CD4-positive, alpha-beta T cell treated with Interleukin-2 at 100 ng/mL for 4 hours (primary cell): ENCODE measurements at places on chromosomes 3 and 15.

DNA sequence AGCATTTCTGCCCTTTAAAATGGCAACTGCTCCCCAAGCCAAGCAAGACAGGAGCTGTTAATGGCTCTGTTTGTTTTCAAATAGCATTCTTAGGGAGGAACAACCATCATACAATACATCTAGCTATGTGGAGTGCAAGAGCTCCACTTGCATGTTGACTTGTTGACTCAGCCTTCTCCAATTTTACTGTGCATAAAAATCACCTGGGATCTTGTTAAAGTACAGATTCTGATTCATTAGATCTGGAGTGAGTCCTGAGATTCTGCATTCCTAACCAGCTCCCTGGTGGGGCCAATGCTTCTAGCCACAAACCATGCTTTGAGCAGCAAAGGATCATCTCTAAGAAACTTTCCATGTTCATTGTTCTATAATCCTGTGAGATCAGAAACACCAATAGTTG is 171.4 kb downstream of the THRB start:
- no peak for DNase-seq

GRCh38 chr15:58203537-58203936 is 65.4 kb downstream of the AQP9 start:
- DNase-seq: no peak

GRCh38 chr15:49984436-49984835 is 134.6 kb downstream of the ATP8B4 start:
- DNase-seq: no peak

DNA sequence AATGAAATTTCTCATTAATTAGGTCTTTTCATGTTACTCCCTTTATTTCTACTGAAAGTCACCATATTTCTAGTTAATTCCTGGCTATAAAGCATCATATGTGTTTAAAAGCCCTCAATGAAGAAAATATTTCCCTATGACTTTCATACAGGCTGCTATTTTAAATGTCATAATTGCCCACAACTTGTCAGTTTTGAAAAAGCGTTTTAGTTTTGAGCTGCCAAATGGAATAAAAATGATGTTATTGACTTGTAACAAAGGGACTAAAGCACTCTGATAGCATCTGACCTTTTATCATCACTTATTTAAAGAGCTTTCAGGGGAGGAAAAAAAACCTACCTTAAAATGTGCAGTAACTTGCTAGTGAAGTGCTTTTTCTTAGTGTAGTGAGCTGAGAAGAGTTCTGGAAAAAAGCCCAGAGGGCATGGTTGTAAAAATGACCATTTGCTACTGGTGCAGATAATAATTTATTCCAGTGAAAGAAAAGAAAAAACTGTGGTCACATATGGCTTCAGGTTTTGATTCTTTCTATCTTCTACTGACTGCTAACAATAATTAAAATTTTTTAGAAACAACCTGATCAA is 877.2 kb downstream of the CADM2 start:
- no peak for DNase-seq

GRCh38 chr3:136957751-136958288 is at the start of gene IL20RB:
Gene IL20RB, plus strand, starts transcription at chr3:136957983. Its CDS starts 131 bp downstream, at chr3:136958114.
- no peak for DNase-seq

GRCh38 chr15:87863152-87863551 is 393.4 kb downstream of the NTRK3 start:
- DNase-seq: no peak

- DNase-seq: no peak
Observed at GRCh38 chr3:61111825-61112224, 139.4 kb downstream of the FHIT start.

GRCh38 chr3:110413266-110413665 is 658.4 kb upstream of the NECTIN3 start:
- DNase-seq: no peak

- no peak for DNase-seq
Observed at GRCh38 chr15:63945838-63946298, 100.4 kb downstream of the DAPK2 start.

DNA sequence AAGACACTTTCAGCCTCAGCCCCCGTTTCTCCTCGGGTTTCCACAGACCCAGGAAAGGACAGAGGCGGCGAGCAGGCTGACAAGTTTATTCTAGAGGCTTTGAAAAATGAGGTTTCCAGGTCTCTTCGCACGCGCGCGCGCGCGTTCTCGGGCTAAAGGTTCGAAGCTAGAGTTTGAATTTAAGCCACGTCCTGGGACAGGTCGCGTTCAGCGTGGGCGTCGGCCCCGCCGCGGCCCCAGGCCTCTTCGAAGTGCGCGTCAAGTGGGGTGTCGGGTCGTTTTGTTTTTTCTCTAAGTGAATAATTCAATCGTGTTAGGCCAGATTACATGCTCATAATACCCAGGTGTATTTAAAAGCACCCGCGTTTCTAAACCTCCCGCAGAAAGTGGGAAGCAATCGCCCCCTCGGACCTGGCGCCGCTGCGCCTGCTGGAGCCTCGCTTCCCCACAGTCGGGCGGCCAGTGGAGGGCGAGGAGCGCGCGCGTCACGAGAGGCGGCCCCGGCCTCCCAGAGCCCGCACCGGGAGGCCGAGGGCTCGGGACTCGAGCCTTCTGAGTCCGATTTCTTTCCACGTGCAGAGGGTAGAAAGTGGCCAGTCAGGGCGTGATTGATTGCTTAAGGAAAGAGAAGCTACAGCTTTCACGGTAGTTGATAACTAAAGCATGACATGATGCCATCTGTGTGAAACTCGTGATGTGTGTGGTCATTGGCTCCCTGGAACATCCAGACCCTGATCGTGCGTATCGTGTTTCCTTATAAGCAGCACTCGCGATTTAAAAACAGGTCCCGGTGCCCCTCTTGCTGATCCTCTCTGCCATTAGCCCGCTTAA is 15.8 kb upstream of the SOX2 start:
- no peak for DNase-seq

GRCh38 chr3:169060037-169060436 is 603.5 kb downstream of the MECOM start:
- no peak for DNase-seq

DNA sequence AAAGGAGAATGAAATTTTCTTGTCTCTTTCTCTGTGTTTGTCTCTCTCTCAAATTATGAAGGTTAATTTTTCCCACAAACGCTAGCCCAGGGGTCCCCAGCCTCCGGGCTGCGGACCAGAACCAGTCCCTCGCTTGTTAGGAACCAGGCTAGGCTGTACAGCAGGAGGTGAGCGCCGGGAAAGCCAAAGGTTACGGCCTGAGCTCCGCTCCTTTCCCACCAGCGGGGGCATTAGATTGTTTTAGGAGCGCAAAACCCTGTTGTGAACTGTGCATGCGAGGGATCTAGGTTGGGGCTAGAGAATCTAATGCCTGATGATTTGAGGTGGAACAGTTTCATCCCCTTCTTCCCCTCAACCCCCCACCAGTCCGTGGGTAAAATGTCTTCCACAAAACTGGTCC is 74.7 kb upstream of the ZNF385D start:
- no peak for DNase-seq

DNA sequence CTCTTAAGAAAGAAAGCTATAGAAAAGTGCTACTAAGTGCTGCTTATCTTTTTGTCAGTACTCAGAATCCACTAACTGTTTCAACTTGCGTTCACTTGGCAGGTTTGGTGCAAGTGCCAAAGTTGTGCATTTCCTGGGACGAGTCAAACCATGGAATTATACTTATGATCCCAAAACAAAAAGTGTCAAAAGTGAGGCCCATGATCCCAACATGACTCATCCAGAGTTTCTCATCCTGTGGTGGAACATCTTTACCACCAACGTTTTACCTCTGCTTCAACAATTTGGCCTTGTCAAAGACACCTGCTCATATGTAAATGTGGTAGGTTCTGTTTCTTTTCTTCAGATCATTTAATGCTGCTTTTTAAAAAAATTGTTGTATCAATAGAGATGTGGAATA is 32.6 kb downstream of the GYG1 start:
- DNase-seq: no peak

DNA sequence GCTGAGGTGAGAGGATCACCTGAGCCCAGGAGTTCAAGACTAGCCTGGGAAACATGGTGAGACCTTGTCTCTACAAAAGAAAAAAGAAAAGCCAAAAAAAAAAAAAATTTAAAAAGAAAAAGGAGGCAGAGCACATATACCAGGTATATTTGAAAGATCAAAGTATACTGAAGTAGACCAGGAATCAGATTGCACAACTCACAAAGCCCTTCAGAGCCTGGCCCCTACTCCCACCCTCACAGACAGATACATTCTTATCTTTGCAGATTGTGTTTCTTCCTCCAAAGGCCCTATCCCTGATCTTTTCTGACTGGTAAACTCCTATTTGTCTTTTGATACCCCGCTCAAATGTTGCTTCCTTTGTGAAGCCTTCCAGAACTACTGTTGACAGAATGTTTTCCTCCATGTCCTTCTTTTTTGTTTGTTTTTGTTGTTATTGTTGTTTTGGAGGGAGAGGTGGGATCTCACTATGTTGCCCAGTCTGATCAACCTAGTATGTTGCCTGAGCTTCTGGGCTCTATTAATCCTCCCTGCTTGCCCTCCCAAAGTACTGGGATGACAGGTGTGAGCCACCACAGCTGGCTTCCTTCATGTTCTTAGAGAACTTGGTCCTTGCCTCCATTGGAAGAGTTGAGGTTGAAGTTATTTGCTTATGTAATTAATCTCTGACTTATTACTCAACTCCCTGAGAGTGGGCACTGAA is 9.8 kb upstream of the ITGB5 start:
- no peak for DNase-seq

DNA sequence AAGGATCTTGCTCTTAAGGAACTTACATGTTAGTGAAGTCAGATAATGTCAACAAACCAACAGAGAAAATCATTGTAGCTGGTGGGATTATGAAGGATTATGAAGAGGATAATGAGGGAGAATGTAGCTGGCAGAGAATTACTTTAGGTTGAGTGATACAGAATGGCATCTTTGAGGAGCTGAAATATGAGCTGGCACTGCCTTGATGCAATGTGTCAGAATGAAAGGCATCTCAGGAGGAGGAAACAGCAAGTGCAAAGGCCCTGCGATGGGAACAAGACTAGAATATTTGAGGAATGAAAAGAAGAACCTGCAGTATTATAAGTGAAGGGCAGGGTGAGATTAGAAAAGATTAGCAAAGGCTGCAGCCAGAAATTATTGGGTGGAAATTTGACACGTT is 237.2 kb upstream of the ADAMTS9 start:
- no peak for DNase-seq

DNA sequence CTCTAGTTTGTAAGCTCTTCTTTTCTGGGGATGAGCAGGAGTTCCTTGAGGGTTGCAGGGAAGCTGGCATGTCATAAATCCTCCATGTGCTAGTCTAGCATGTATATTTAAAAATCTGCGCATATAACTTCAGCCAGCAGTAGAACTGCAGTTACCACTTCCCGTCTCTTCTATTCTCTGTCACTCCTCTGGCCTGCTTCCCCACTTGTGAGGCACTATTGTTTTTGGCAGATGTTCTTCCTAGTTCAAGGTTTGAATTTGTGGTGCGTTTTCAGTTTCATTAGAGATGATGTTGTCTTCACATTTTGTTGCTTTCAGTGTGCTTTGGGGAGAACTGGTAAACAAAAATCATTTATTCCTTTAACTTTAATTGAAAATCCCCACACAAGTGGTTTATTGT is 169.1 kb upstream of the ZPLD1 start:
- no peak for DNase-seq

- no peak for DNase-seq
Observed at GRCh38 chr3:188468196-188468595, 314.2 kb downstream of the LPP start.
